Stimulated activated CD4-positive, alpha-beta T cell treated with anti-CD3 and anti-CD28 coated beads, Interleukin-2, amount 100 ng/mL, for 24 hours (primary cell): ENCODE measurements at places on chromosomes 13 and 19.

GRCh38 chr19:1811472-1811894, 593 bp downstream of the ATP8B3 start:
- peak; percentile 62 for DNase-seq

DNA sequence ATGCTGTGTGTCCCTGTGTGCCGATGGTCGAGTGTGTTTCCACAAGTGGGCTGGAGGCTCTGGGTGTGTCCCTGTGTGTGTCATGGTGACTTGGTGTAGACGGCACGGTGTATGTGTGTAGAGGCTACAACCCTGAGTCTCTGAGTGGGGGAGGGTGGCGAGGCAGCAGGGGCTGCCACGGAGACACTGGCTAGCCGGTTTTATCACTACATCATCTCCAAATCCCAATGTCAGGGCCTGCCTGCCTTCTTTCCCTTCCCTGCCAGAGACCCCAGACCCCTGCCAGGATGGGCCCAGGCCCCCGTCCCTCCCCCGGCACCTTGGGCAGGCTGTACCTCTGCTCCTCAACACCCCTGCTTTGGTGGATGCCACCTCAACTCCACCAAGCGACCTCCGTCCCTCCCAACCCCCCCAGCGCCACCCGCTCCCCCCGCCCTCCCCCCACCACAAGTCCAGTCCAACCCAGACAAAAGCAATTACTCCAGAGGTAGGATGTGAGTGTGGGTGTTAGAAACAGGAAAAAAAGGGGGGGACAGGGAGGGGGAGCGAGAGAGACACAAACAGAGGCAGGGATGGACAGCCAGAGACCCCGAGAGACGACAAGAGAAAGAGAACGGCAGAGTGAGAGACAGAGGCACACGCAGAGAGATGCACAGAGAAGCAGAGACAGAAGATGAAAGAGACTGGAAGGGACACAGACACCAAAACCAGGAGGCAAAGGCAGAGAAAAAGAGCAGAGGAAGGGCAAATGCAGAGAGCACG, 21.6 kb upstream of the POU2F2 start:
- DNase-seq: no peak

DNA sequence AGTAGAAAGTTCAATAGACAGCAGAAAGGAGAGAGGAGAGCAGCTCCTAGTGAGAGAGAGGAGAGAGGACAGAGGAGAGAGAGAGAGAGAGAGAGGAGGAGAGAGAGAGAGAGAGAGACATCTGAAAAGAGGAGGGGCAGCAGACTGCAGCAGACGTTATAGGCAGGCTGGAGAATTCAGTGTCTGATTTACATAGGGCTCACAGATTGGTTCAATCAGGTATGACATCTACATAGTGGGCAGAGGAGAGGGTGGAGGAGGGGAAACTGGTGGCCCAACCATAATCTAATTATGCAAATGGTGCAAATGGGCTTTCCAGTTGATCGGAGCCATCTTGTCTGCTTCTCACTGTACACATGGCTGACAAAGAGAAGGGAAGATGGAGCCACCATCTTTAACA, 221.3 kb upstream of the TRPC4 start:
- no peak for DNase-seq

GRCh38 chr13:26759907-26760831, at the start of gene GPR12:
TSS of gene GPR12 (minus strand) at chr13:26760786. CDS start at chr13:26759827, 959 bp downstream.
- no peak for DNase-seq

GRCh38 chr13:72530471-72530870, 197.0 kb downstream of the MZT1 start:
- no peak for DNase-seq

DNA sequence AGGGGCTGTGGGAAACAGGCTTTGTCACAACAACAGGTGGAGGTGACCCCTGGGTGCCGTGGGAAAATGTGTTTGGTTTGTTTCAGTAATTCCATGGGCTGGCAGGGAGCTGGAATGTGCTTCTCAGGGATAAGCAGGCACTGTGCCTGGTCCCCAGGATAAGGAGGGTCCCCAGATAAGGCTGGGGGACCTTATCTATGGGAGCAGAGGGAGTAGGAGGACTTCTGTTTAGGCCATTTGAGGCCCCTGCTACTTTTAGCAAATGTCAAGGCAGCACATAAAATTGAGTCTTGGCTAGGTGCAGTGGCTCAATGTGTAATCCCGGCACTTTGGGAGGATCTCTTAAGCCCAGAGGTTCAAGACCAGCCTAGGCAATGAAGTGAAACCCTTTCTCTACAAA, 59.5 kb downstream of the KCNC3 start:
- no peak for DNase-seq

DNA sequence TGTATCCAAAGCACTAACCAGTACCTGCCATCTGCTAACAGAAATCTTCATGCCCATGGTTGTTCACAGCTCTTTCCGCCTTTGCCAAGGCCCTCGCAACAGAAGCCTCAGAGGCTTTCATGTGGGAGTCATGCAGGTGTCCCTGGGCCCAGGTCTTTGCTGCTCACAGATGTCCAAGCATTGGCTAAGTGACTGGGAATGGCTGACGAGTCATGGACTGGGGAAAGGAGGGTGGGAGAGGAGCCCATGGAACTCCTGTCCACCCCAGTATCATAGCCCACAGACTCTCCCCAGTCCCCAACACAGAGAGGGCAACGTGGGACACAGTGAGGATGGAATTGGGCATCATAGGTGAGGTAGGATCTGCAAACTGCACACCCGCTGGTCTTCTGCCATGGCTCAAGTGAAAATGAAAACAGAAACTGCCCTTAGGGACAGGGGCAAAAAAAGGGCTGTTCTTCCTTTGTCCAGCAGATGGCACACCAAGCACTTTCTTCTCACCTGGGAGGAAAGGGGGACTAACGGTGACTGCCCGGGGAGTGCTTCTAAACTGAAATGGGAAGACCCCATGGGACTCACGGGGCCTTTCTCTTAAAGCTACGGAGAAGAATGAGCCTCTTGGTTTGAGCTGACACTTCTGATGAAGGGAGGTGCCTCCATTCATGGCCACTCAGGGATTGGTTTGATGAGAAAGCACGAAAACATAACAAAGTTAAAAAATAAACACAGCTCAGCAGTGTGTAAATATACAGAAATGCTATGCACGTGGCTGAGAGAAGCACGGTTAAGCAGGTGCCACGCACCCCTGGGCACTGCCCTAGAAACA, 11.1 kb upstream of the DHRS12 start:
- DNase-seq: peak; percentile 76

GRCh38 chr19:14091813-14092462, 1.4 kb upstream of the SAMD1 start:
- DNase-seq: peak; percentile 54

GRCh38 chr19:49632576-49632975, 7.4 kb downstream of the RRAS start:
- no peak for DNase-seq

DNA sequence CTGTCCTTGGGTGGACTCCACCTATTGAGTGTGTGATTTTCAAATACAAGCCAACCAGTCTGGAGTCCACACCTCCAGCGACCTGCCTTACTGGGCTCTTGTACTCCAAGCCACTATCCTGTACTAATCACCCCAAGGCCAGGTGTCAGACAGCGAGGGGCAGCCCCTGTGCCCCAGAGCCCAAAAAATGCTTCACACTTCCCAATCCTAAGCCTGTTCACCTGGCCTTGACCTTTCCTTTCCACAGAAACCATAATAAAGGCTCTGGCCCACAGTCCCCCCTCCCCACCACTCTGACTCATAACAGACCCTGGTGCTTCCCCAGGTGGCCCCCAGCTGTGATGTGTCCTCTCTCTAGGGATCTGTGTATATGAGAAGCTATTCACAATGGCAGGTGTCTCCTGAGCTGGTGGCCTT, 3.9 kb downstream of the CD209 start:
- DNase-seq: no peak

GRCh38 chr19:7917267-7918061, 2.7 kb upstream of the SNAPC2 start:
- DNase-seq: peak; percentile 70

DNA sequence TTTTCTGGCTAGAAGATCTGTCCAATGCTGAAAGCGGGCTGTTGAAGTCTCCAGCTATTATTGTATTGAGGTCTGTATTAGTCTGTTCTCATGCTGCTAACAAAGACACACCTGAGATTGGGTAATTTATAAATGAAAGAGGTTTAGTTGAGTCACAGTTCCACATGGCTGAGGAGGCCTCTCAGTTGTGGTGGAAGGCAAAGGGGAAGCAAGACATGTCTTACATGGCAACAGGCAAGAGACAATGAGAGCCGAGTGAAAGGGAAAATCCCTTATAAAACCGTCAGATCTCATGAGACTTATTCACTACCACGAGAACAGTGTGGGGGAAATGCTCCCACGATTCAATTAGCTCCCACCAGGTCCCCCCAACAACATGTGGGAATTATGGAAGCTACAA, 980.4 kb downstream of the SLITRK5 start:
- no peak for DNase-seq

GRCh38 chr13:113474179-113474578, 16.3 kb downstream of the DCUN1D2 start:
- no peak for DNase-seq

GRCh38 chr19:50377051-50377461, 799 bp downstream of the NR1H2 start:
- DNase-seq: peak; percentile 69

DNA sequence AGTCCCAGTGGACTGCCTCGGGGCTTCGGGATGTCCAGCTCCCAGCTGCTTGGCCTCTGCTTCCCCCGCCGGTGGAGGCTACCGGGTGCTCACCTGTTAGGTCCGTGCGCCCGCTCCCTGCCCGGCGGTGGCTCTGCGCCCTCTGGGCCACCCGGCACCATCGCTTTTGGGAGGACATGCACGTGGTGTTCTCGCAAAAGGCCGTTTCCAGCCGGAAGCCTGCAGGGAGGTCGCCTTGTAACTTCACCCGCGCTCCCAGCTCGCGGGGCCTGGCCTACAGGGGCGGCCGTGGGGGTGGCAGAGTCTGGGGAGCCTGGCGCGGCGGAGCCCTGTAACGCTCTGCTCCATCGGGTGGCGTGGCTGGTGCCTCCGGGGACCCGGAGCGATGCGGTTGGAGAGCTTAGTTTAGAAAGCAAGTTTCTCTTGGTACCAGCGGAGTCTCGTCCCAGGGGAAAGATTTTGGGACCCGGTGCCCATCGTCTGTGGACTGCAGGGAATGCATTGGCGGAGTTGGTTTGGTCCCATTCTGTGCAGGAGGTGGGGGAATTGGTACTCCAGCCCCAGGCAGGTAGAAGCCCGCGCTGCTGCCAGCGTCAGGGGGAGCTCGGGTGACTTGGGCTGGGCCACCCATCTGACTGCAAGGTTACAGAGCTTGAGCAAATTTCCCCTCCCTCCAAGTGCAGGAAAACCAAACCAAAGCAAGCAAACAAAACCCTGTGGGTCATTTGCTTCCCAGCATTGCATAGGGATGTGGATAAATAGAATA, 673 bp downstream of the SPATA13 start:
- peak; percentile 53 for DNase-seq

- no peak for DNase-seq
Observed at GRCh38 chr13:65914716-65915115, 1315.4 kb downstream of the PCDH9 start.

DNA sequence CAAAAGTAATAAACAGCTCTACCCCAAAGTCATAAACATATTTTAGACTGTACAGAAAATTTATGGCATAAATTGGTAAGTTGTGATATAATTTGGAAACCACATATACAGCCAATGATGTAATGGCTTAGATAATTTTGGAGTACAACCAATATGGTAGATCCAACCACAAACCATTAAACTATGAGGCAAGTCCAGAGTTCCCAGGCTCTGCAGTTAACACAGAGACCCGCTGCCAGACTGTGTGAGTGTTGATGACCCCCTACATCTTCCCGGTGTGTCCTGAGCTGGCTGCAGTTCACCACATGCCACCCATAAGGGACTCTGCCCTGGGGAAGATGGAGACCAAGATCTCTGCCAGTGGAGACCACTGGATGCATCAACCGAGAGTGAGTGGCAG, 9.9 kb upstream of the SERPINE3 start:
- no peak for DNase-seq

GRCh38 chr13:79307433-79307861, 98.6 kb downstream of the RBM26 start:
- DNase-seq: no peak

- no peak for DNase-seq
Observed at GRCh38 chr19:50628551-50628950, 11.1 kb downstream of the SYT3 start.

GRCh38 chr19:10000171-10000826, 10.0 kb downstream of the COL5A3 start:
- DNase-seq: peak; percentile 76

DNA sequence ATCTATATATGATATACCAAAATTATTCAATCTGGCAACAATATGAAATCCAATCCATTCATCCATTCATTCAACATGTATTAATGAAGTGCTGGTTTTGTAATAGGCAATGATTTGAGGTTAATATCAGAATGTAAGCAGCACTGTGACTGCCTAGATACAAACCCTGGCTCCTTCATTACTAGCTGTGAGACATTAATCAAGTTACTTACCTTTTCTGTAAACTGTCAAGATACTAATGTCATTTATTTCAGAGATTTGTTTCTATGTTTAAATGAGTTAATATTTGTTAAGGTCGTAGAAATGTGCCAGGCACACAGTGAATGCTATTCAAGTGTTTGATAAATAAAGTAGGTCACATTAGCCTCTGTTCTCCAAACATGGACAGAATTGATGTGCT, 40.9 kb downstream of the CLDN10 start:
- DNase-seq: no peak

DNA sequence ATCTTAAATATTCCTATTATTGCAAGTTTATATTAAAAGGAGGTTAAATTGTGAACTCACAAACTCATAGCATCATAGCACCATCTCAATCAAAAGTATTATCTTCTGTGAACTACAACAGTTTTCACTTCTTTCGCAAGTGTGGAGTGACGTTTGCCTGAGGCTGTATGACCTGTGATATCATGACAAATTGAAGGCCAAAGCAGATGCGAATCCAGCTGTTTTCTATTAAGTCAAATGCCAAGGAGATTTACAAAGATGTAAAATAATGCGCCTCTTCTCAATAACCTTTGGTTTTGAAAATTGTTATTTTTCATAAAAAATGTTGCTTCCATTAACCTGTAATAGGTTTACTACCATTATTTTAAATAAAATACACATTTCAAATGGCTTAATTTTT, 7.6 kb upstream of the PEG3 start:
- DNase-seq: no peak

DNA sequence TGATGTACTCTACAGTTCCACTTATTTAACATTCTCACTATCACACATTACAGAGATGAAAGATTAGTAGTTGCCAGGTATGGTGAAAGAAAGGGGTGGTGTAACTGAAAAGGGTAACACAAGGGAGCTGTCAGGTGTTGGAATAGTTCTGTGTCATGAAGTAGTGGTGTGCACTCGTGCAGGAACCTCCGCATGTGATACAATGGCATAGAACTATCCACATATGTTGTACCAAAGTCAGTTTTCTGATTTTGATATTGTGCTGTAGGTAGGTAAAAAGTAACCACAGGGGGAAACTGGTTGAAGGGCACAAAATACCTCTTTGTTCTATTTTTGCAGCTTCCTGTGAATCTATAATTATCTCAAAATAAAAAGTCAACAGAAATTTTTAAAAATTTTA, 24.4 kb upstream of the RPL21 start:
- DNase-seq: no peak

GRCh38 chr19:8017808-8018207, 12.4 kb upstream of the ELAVL1 start:
- DNase-seq: peak; percentile 24

GRCh38 chr13:23701636-23702035, 131.4 kb downstream of the TNFRSF19 start:
- no peak for DNase-seq

GRCh38 chr13:84446972-84447639, 564.8 kb upstream of the SLITRK1 start:
- DNase-seq: no peak
